ENCODE measurements at places on chromosomes 13 and 19. TPM values are rescaled to one million over a fixed set of nuclear protein-coding genes. Genes with fewer than 3 reads are reported as not detected.

The EDNRB gene
- total RNA-seq = 3.0 TPM

The TUBA3C gene
- total RNA-seq = not detected

The SCAF1 gene
- total RNA-seq = 88.9 TPM

The FCHO1 gene
- total RNA-seq = 6.2 TPM

The RYR1 gene
- total RNA-seq = 0.20 TPM

DNA sequence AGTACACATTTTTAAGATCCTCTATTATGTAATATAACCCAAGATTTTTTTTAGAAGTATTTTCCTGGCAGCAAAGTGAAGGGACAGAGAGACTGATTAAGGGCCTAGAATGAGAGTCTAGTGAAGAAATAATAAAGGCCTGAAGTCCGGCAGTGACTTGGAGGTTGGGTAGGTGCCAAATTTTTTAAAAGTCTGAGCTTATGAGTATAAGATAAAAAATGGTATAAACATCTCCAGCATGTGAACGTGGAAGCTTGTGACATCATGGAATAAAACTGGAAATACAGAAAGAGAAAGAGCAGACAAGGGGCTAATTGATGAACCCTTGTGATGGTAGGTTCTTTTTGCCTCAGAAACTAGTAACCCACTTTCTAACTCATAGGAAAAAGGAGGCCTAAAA is 174.6 kb downstream of the SUCLA2 start:
- DNase-seq = no peak
- H3K27me3 ChIP-seq = no peaks in the 10 kb centered on the region
- H3K27ac ChIP-seq = peak overlapping the region; percentile 49
- no peak overlapping the region for H3K4me3 ChIP-seq
- no peaks in the 10 kb centered on the region for H3K36me3 ChIP-seq
- peaks cover 7% of the 10 kb centered on the region for H3K4me1 ChIP-seq

GRCh38 chr13:98879957-98880356 is 97.9 kb downstream of the DOCK9 start:
- no peak overlapping the region for H3K27ac ChIP-seq
- H3K4me3 ChIP-seq = no peak overlapping the region
- no peak for DNase-seq
- peaks cover 19% of the 10 kb centered on the region for H3K36me3 ChIP-seq
- no peaks in the 10 kb centered on the region for H3K27me3 ChIP-seq

GRCh38 chr19:3320354-3320670 is 46.1 kb upstream of the NFIC start:
- H3K27me3 ChIP-seq = peaks cover 18% of the 10 kb centered on the region
- H3K4me1 ChIP-seq = no peaks in the 10 kb centered on the region
- H3K27ac ChIP-seq = no peak overlapping the region
- no peak overlapping the region for H3K4me3 ChIP-seq
- H3K36me3 ChIP-seq = no peaks in the 10 kb centered on the region

DNA sequence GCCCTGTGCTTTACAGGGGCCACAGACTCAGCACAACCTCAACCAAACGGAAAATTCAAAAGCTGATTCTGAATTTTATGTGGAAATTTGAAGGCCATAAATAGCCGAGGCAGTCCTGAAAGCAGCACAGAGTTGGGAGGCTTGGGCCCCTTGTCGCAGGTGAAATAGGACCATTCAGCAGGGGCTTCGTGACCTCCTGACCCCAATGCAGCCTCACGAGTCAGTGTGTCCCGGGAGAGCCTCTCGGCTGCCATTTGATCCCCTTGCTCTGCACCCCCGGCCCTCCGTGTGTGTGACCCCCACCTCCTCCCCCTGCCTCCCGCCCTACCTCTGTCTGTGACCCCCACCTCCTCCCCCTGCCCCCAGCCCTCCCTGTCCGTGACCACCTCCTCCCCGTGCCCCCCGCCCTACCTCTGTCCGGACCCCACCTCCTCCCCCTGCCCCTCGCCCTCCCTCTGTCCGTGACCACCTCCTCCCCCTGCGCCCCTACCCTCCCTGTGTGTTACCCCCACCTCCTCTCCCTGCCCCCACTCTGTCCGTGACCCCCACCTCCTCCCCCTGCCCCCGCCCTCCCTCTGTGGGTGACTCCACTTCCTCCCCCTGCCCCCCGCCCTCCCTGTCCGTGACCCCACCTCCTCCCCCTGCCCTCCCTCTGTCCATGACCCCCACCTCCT is 41.7 kb upstream of the TFDP1 start:
- no peak overlapping the region for H3K27ac ChIP-seq
- H3K4me1 ChIP-seq = peaks cover 31% of the 10 kb centered on the region
- H3K4me3 ChIP-seq = no peak overlapping the region
- no peaks in the 10 kb centered on the region for H3K27me3 ChIP-seq

DNA sequence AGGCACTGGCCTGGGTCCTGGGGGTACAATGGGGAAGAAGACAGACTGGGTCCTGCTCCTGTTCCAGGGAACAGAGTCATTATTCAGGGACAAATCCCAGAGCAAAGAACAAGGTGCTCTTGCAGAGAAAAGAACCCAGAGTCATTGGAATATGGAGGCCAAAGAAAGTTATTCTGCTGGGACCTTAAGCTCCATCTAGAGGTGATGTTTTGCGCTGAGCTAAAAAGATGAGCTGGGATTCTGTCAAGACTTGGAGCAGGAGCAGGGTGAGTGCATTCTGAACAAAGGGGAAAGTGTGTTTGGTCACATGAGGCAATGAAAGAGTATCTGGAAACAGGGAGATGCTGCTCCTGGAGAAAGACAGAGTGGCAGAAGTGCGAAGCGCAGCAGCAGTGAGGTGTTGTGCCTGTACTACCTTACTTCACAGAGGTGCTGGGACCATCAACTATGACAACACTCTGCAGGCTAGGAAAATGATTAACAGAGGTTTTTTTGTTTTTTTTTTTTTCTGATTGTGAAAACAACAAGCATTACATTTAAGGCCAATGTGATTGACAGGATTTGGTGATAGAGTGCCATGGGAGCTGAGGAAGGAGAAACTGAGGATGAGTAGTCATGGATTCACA is 95.3 kb upstream of the TNFSF11 start:
- H3K4me1 ChIP-seq = no peaks in the 10 kb centered on the region
- peaks cover 16% of the 10 kb centered on the region for H3K27me3 ChIP-seq
- no peak overlapping the region for H3K4me3 ChIP-seq
- no peak for DNase-seq

DNA sequence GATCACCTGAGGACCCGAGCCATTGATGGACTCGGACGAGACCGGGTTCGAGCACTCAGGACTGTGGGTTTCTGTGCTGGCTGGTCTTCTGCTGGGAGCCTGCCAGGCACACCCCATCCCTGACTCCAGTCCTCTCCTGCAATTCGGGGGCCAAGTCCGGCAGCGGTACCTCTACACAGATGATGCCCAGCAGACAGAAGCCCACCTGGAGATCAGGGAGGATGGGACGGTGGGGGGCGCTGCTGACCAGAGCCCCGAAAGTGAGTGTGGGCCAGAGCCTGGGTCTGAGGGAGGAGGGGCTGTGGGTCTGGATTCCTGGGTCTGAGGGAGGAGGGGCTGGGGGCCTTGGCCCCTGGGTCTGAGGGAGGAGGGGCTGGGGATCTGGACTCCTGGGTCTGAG is 888 bp downstream of the FGF21 start:
- no peaks in the 10 kb centered on the region for H3K36me3 ChIP-seq
- no peak overlapping the region for H3K27ac ChIP-seq
- peaks cover 18% of the 10 kb centered on the region for H3K4me1 ChIP-seq
- H3K4me3 ChIP-seq = no peak overlapping the region

DNA sequence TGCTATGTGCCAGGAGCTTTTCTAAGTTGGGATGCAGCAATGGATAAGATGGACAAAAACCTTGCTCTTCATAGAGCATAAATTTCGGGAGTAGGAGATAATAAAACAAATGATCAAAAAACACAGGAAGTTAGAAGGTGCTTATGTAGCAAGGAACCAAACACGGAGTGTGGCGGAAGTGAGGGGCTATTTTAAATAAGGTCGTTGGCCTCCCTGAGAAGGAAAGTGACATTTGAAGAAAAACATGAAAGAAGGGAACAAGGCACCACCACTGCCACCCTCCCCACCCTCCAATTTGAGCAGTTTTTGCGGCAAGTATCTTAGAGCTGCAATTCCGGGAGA is 3.2 kb upstream of the GSX1 start:
- no peak overlapping the region for H3K4me3 ChIP-seq
- H3K27ac ChIP-seq = no peak overlapping the region
- DNase-seq = no peak
- H3K36me3 ChIP-seq = no peaks in the 10 kb centered on the region
- no peaks in the 10 kb centered on the region for H3K4me1 ChIP-seq

- H3K36me3 ChIP-seq = peaks cover 4% of the 10 kb centered on the region
- H3K27ac ChIP-seq = no peak overlapping the region
- no peak for DNase-seq
- peaks cover 12% of the 10 kb centered on the region for H3K4me1 ChIP-seq
Measured at GRCh38 chr13:42057918-42058530, 9.6 kb downstream of the DGKH start.

GRCh38 chr19:17847538-17848366 is at the start of gene JAK3:
JAK3 (minus strand) TSS chr19:17847982; CDS start chr19:17844417, 3,565 bp downstream.
- no peaks in the 10 kb centered on the region for H3K36me3 ChIP-seq
- H3K27ac ChIP-seq = peak within 1 kb of the TSS; percentile 88
- no peaks in the 10 kb centered on the region for H3K4me1 ChIP-seq
- peak; percentile 80 for DNase-seq
- H3K27me3 ChIP-seq = peaks cover 15% of the 10 kb centered on the region

GRCh38 chr19:43754253-43754502 is 584 bp downstream of the SMG9 start:
- H3K4me1 ChIP-seq = peaks cover 28% of the 10 kb centered on the region
- H3K36me3 ChIP-seq = peaks cover 17% of the 10 kb centered on the region
- peak overlapping the region; percentile 94 for H3K4me3 ChIP-seq

DNA sequence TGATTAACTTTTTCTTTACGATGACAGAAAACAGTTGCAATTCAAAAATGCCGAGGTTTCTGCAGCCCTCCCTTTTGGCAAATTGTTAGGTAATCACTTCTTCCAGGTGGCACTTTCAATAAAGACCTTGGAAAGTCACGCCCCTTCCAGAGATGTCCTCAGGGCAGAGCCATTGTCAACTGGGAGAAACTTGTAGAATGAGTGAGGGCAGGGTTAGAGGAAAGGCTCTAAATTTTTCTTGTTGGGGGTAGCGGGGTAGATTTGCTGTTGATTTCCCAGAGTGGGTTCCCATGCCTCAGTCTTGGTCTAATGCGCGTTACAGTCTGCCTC is 421.1 kb downstream of the FGF9 start:
- DNase-seq = no peak
- no peaks in the 10 kb centered on the region for H3K27me3 ChIP-seq
- H3K4me3 ChIP-seq = no peak overlapping the region
- H3K27ac ChIP-seq = peak overlapping the region; percentile 85

- no peaks in the 10 kb centered on the region for H3K4me1 ChIP-seq
- no peaks in the 10 kb centered on the region for H3K27me3 ChIP-seq
- H3K36me3 ChIP-seq = no peaks in the 10 kb centered on the region
Measured at GRCh38 chr13:47696674-47697073, 304.4 kb downstream of the SUCLA2 start.

DNA sequence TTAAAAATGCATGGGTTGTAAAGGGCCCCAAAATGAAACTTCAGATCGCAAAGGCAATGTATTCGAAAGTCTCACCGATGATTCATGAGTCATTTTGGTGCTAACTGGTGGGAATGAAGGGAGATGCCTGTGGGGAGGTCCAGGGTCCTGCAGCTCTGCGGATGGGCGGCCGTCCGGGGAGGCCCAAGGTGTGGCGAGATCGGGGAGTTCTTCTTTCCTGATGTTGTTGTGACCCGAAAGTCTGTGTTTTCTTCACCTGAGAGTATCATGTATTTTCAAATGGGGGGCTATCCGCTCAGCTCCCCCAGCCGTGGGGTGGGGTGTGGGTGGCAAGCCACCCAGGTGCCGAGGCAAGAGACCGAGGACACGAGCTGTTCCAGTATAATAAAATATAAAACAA is 36.5 kb downstream of the TFDP1 start:
- DNase-seq = no peak
- H3K36me3 ChIP-seq = peaks cover 28% of the 10 kb centered on the region
- no peak overlapping the region for H3K4me3 ChIP-seq
- peak overlapping the region; percentile 39 for H3K27ac ChIP-seq

DNA sequence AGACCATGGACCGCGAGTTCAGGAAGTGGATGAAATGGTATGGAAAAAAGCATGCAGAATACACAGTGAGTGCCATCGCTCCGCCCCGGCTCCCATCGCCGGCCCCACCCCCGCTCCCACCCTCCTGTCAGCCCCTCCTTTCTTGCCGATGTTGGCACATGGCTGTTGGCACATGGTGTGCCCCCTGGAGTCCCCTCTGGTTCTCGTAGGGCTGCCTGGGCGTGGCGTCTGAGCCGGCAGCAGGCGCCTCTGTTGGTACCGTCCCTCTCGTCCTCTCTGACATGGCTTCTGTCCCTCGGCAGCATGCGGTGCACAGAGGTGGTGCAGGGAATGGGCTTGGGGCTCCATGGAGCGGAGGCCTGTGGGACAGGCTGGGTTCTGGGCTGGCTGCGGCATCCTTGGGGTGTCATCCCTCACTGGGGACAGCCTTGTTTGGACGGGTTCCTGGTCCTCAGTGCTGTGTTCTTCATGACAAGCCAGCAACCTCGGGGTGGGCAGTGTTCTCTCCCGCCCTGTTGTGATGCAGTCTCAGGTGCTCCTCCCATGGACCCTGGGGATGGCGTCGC is 30.9 kb downstream of the DOT1L start:
- no peak overlapping the region for H3K27ac ChIP-seq
- DNase-seq = no peak
- H3K36me3 ChIP-seq = peaks cover 17% of the 10 kb centered on the region
- H3K4me3 ChIP-seq = no peak overlapping the region

All from mesothelial cell of epicardium (in vitro differentiated cells).